ENCODE measurements at places on chromosomes 12 and 14.

- no peak for DNase-seq
These were observed 3.5 kb downstream of the DICER1 start for GRCh38 chr14:95153866-95154265.

GRCh38 chr14:91238661-91239060 is 5.8 kb downstream of the GPR68 start:
- no peak for DNase-seq

GRCh38 chr14:45972416-45972815 is 679.2 kb downstream of the RPL10L start:
- DNase-seq, result no peak

DNA sequence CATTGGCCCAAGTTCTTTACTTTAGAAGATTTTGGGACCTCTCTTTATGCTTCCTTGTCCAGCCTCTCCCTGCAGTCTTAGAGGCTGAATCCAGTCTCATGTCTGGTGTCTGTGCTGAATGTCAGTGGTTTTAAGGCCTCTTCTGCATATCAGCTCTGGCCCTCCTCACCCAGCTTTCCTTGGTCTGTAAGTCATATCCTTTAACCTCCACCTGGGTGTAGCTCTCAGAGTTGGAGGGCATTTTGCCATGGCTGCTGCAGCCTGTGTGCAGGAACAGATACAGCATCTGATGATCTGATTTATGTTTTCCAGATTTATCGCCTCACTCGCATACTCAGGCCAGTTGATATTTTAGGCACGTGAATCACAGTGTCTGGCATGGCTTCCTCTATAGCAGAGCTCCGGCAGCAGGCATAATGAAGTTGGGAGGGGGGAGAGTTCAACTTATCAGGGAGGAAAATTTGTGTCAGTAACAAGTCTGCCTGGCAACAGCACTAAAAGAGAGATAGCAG is 335.0 kb downstream of the PCNX1 start:
- DNase-seq, result peak; percentile 91

- no peak for DNase-seq
These were observed 63.9 kb downstream of the ITPK1 start for GRCh38 chr14:93051600-93052546.

DNA sequence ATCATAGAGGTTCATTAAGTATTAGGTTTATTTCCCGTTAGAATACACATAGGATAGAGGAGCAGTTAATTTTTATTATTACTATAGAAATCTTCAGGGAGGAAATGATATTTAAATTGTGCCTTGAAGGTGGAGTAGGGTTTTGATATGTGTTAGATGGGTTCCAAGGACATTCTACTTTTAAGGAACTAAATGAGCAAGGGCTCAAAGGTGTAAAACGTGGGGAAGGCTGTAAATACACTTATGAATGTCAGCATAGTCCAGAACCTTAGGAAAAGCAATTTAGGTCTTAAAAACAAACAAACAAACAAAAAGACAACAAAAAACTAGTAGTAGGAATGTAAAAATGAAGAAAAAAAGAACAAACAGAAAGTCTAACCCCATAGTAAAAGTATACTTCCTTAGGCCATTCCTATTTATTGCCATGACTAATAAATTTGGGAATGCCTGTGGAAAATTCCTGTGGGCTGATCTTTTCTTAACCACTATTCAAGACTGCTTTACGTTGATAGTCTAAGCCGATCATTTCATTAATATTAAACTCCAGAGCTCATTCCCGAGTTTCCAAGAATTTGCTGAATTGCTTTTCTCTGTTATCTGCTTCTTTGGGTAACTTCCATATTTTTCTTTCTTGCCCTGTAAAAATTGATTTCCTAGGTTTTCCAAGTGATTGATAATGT is 180.3 kb downstream of the RAD51B start:
- peak; percentile 93 for DNase-seq

GRCh38 chr12:76921891-76922664 is 43.3 kb upstream of the CSRP2 start:
- no peak for DNase-seq

DNA sequence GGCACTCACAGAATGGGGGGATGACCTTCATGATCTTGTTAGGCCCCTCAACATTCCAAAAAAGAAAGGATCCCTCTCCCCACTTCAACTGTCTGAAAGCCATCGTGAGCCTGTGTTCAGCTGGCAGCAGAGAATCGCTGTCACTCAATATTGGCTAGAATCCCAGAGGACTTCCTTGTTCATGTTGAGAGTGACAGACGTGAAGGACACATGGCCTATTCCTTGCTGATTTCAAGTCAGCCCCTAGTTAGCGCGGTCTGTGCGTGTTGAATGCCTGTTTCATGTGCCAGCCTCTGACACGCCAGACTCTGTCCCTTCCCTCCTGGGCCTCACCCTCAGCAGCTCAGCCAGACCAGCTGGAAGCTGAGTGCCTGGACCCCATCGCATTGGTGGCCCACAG is 43.1 kb downstream of the DNAH10 start:
- no peak for DNase-seq

DNA sequence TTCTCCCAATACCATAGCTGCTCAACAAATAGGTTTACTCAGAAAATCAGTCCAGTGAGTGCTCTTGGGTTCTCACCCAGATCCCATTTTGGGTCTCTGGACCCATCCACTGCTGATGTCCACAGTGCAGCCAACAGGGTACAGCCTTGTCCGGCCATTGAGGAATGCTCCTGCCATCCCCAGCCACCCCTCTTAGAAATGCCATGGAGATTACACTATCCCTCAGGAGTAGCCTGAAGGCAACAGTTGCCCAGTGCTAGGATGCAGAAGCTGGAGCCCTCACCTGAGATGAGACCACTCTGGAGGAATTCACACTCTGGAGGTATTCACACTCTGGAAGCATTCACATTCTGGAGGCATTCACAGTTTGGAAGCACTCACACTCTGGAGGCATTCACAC is 958.8 kb upstream of the TMEM132C start:
- no peak for DNase-seq

DNA sequence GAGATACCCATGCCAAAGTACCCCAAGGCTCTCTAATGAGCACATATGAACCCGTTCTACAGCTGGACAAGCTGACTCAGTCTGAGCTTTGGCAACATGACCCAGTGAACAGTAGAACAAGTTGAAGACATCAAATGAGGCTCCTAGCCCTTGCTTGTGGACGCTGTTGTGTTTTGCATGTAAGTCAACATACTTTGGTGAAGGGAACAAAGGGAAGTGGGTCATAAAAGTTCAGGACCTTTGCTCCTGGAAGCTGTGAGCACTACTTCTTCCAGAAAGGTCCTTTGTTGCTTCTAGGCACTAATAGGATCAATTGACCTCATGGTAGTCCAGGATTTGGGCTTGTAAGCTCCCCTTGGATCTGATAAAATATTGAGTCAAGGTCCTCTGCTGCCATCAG is 613.5 kb upstream of the TBX3 start:
- no peak for DNase-seq

- peak; percentile 51 for DNase-seq
These were observed 507 bp downstream of the SPTSSA start for GRCh38 chr14:34461334-34462131.

All from fibroblast of the aortic adventitia (primary cell).